ENCODE measurements at places on chromosomes 2 and 18.

GRCh38 chr18:3012136-3013023 lies 564 bp downstream of the LPIN2 start:
- DNase-seq: peak; percentile 22

DNA sequence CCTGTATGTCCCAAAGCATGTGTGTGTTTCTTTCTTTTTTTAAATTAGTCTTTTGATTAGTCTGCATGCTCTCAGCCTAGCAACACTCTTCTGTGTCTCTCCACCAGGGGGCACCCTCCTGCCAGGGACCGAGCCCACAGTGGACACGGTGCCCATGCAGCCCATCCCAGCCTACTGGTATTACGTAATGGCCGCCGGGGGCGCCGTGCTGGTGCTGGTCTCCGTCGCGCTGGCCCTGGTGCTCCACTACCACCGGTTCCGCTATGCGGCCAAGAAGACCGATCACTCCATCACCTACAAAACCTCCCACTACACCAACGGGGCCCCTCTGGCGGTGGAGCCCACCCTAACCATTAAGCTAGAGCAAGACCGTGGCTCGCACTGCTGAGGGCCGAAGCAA lies 93.8 kb downstream of the NRP2 start:
- DNase-seq: peak; percentile 37

- DNase-seq: no peak
Measured at GRCh38 chr2:177553176-177553884, 160.8 kb downstream of the AGPS start.

- no peak for DNase-seq
Measured at GRCh38 chr2:196331143-196331542, 159.8 kb upstream of the STK17B start.

DNA sequence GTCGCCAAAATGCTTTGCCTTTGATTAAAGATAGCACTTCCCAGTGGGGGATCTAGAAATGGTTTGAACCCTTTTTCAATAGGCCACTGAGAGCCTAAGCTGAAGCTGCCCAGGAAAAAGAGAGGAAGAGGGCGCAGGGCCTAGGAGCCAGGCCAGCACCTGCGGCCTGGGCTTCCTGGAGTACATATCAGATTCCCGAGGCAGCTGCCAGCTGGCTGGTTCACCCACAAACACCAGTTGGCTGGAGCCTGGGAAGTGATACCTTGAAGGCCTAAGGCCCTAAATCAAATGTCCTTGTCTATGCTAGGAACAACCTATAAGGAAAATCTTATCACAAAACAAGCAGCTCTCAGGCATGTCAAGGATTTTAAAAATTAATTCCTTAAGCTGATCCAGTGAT lies 37.1 kb downstream of the ANKRD44 start:
- peak; percentile 23 for DNase-seq

DNA sequence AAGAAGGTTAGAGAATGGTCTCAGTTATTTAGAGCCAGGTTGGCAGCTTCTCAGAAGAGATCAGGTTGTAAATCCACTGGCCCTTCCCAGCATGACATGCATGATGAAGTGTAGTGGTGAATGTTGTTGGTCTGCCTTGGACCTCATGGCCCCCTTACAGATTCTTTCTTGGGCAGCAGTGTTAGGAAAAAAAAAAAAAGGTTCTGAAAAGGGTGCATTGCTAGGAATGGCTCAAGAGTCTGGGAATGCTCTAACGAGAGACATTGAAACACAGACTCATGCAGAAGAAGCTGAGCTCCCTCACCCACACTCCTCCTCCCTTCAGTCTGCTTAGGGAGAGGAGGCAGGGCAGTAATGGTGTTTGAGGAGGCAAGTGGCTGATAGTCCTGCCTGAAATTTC lies 105.5 kb downstream of the POLE4 start:
- no peak for DNase-seq
